ENCODE measurements at places on chromosomes 2 and 18.

GRCh38 chr18:60075477-60075876, 175.7 kb downstream of the PMAIP1 start:
- no peak for DNase-seq

GRCh38 chr18:811892-812375, at the start of gene YES1:
Gene YES1 (minus strand): TSS chr18:812242. CDS start chr18:756827, 55,415 bp downstream.
- peak; percentile 70 for DNase-seq

- no peak for DNase-seq
Observed at GRCh38 chr18:32425466-32425865, 45.2 kb downstream of the GAREM1 start.

DNA sequence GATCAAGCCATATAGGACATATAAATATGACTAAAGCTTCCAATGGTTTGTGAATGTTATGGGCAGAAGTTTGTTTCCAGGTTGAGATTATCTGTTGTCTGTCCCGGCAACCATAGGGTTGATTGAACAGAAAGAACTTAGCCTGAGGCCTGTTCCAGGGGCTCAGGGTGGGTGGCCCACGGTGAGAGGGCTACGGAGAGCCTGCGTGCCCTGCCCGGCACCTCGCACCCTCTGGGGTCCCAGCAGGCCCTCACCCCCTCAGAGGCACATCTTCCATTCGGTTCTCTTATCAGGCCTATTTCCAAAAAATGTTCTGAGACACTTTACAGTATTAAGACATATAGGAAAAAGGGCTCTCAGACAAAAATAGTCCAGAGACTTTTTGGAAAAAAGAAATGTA, 40.4 kb upstream of the LDLRAD4 start:
- DNase-seq = no peak

DNA sequence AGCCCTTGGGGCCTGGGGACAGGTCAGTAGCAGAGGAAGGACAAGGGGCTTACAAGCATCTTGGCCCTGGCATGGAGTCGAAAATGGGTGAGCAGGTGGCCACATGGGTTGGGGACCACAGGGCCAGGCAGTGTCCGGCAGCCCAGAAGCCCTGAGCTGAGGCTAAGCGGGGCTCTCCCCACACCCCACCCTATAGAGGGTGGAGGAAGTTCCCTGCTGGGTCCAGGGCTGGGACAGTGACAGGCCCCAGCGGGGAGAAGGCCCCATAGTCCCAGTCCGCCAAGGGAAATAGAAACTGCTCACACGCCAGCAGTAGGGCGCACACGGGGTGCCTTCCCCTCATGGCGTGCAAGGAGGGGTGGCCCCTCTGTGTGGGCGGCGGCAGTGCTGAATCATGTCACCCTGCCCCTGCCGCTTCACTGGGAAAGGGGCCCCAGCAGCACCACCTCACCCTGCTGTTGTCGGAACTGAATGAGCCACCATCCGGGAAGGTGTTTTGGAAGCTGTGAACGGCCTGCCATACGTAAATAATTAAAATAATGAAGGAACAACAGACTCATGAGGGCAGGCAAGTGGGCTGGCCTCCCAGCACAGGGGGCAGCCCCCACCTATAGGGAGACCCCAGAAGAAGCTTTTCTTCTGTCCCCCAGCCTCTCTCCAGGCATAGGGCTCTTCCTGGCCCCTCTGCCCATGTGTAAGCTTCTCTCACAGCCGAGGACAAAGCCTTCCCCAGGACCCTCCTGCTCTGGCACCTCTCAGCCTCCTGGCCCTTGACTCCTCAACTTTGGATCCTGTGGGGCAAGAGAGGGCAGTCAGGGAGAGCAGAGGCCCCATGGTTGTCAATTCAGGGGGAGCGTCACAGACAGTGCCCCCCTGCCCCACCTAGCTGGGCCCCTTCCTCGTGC, 12.7 kb upstream of the DUSP2 start:
- no peak for DNase-seq

- DNase-seq = no peak
Observed at GRCh38 chr18:11992096-11992790, 10.9 kb downstream of the IMPA2 start.

DNA sequence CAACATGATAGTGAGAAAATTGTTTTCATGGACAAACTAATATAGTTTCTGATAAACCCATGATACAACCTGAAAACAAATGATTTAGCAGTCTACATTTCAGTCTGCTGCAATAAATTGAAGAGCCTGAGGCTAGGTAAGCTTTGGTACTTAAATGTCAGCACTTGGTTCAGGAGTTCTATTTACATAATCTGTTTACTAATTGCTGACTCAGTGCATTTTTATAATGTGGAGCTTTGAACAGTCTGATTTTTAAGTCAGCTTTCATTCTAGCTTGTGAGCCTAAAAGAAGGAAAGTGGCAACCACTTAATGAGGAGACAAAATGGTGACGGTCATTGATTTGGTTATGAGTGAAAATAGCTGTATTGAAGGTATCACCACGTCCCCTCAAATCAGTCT, 488.6 kb downstream of the CPS1 start:
- no peak for DNase-seq

DNA sequence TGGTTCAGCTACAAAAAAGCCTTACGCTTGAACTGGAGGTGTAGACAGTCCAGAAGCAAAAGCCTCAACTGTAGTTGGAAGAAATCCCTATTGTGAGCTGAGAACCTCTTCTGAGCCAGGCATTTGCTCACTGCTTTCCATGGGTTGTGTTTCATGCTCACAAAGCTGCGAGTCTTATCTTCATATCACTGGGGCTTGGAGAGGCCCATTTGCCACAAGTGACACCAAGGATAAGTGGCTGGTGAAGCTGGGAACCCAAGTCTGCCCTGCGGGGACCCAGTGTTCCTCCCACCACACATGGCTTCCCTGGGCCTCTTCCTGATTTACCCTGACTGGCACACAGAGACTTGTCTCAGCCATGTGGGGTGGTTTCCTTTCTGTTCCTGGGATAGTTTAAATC, 130.4 kb downstream of the RNF144A start:
- DNase-seq = no peak

GRCh38 chr2:168200930-168201583, 46.3 kb downstream of the STK39 start:
- DNase-seq = no peak

DNA sequence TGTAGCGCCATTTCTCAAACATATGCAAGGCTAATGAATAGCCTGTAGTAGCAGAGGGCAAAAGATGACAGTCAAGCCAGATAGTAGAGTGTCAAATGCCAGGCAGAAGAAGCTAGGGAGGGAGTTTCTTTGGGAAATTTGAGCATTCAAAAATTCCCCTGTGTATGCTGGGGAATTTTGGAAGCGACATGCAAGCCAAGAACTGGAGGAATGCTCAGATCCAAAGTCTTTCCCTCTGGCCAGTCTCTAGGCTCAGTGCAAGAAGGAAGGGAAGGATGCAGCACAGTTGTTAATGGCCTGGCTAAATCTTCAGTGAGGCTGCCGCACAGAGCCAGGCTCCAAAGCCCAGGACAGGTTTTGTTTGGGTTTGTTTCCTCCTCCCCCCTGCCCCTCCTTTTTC, 59.9 kb downstream of the ATP9B start:
- DNase-seq = no peak

- no peak for DNase-seq
Observed at GRCh38 chr2:97701851-97702465, 11.4 kb upstream of the ZAP70 start.

DNA sequence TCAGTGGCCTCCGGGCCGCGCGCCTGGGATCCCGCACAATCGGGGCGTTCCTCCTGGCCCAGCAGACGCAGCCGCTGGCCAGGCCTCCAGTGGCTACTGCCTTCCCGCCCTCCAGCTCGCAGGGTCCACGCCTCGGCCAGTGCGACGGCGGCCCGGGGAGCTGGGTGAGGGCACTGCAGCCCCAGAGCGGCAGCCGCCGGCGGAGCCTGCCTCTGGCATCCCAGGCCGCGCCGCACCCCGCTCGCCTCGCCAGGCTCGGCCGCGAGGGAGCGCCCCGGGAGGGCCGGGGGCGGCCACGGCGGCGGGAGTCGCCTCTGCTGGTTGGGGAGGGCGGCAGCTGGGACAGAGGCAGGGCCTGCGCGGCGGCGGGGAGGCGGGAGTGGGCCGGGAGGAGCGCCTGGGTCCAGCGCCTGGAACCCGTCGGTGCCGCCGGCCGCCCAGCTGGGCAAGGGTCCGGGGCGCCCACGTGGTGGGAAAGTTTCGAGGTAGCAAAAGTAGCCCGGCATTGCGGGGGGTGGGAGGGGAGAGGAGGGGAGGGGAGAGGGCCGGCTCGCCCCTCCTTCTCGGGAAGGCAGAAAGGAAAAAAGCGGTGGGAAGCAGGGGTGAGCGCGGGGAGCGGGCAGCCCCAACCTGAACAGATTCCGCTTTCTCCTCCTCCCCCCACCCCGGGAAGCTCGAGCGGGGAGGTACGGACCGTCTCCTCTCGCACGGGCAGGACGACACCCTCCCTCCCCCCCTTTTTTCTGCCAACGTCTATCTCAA, 1.5 kb upstream of the INHBB start:
- DNase-seq = no peak

DNA sequence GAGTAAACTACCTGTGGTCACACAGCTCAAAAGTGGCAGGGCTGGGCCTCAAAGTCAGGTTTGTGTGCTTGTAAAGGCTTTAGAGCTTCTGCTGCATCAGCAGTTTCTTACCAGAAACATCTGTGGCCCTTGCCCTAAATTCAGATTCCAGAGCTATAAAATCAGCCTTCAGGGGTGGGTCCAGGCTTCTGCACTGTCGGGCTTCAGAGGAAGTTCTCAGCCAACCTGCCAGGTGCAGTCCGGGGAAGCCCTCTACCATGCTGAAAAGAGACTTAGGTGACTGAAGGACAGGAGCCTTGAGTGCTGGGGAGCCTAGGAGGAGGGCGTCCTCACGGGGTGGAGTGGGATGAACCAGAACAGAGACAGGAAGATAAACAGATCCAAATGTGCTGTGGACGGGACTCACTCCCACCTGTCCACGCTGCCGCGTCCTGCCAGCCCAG, 69.9 kb upstream of the HS6ST1 start:
- DNase-seq = peak; percentile 10

GRCh38 chr18:12751891-12752290, 49.0 kb downstream of the PSMG2 start:
- DNase-seq = no peak

- peak; percentile 28 for DNase-seq
Observed at GRCh38 chr2:27085062-27085672, 1.4 kb upstream of the KHK start.

- DNase-seq = no peak
Observed at GRCh38 chr2:40343902-40344301, 108.0 kb downstream of the SLC8A1 start.

- DNase-seq = no peak
Observed at GRCh38 chr2:112730791-112731190, 10.0 kb downstream of the NT5DC4 start.

DNA sequence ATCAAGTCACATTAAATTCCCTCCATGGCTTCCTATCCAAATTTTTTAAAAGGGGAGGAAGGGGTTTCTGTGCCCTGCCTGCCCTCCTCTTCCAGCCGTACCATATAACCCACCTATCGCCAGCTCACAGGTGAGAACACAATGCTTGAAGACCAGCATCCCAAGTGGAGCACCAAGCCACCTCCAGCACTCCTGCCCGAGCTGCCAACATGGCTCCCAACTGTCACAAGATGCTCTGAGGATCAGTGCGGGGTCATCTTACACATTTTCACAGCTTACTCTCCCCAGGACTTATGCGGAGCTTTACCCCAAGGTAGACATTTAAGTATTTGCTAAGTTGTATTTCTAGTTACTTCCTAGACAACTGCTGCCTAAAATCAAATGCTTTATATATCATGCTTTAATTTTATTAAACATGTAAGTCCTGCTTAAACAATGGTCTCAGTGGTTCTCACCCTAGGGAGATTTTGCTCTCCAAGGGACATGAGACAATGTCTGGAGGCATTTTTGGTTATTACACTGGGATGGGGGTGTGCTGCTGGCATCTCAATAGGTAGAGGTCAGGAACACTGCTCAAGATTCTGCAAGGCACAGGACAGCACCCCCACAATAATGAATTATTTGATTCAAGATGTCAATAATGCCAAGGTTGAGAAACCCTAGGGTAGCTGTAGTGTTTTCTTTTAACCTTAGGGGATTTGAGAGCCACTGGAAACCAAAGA, 45.8 kb downstream of the SF3B1 start:
- DNase-seq = no peak

DNA sequence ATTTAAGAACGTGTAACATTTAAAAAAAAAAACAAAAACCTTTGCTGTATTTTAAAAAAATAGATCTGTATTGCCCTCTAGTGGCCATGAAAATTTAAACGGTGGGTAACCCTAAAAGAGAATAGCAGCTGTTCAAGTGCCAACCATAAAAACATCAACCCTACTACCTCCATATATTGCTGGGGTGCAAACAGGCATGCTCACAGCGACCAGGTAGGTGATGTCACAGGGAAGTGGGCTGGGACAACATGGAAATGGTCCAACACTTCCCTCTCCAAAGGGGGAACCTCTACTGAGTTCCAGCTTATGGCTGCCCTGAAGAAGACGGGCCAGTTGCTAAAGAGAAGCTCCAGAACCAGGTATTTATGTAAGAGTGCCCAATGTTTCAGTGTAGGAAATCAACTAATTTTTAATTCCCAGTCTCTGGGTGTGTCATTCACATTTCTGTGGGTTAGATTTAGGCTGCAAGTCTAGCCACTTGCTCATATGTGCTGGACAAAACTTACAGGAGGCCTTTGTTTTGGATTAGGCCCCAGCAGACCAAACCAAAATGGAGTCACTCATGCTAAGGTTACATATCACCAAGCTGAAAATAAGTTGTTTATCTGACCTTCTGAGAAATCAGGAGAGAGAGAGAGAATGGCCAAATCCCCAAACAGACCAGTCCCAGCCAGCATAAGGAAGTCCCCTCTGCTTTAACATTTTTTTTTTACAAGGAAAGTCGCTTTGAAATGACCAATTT, 54.5 kb downstream of the SKA1 start:
- DNase-seq = no peak

GRCh38 chr2:227848146-227848545, 23.3 kb upstream of the DAW1 start:
- no peak for DNase-seq

GRCh38 chr2:86239326-86239725, 40.1 kb downstream of the MRPL35 start:
- DNase-seq = no peak

DNA sequence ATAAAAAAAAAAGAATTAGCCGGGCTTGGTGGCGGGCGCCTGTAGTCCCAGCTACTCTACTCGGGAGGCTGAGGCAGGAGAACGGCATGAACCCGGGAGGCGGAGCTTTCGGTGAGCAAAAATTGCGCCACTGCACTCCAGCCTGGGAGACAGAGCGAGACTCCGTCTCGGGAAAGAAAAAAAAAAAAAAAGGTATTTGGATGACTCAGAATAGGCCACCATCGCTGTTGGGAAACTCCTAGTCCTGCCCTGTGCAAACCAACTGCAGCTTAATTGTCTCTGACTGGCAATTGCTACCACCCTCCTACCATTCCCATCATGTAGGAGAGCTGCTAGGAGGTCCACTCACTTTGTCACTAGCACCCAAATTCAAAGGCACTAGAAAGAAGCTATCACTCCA, 43.5 kb downstream of the ATP8B1 start:
- DNase-seq = no peak
